ENCODE measurements at places on chromosomes 3 and 15. TPM values are rescaled to one million over a fixed set of nuclear protein-coding genes. Genes with fewer than 3 reads are reported as not detected.

Gene CCDC54
- polyA plus RNA-seq, result not detected

Gene GOLGA8Q
- polyA plus RNA-seq, result 0.87 TPM

Gene WDR93
- polyA plus RNA-seq, result 1.9 TPM

Gene SLC51A
- polyA plus RNA-seq, result 8.6 TPM

Gene TRANK1
- 22.4 TPM for polyA plus RNA-seq

Gene IGSF11
- 26.6 TPM for polyA plus RNA-seq

Gene SERPINI2
- 5.8 TPM for polyA plus RNA-seq

Gene ATP10A
- 3.6 TPM for polyA plus RNA-seq

Gene PPP1R14D
- 0.36 TPM for polyA plus RNA-seq

Gene XYLB
- polyA plus RNA-seq, result 4.0 TPM

Gene ZBTB47
- polyA plus RNA-seq, result 59.5 TPM

Gene SSR3
- polyA plus RNA-seq, result 88.1 TPM

Gene ANO10
- polyA plus RNA-seq, result 33.7 TPM

Data from spinal cord (tissue), 10 donors.